Activated CD8-positive, alpha-beta memory T cell treated with anti-CD3 and anti-CD28 coated beads, Interleukin-2, amount 50 U/mL, for 48 hours (primary cell): ENCODE measurements at places on chromosomes 13 and 19.
A peak's percentile ranks its signal among the peaks of the same experiment; 100 is the strongest.

DNA sequence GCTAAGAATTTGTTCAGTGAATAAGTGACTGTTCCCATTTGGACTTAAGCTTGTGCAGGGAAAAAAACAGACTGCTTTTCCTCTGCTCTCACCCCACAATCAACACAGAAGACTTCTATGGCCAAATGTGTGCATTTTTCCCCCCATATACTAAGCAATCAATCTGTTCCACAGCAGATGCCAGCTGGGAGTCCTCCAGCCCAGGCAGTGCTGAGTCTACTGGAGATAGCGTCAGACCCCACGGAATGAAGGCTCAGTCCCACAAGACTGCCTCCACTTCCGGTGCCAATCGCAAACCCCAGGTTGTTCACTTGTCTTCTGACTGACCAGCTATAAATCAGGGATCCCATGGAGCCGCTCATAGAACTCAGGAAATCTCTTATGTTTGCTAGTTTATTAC lies 69.5 kb upstream of the ANKRD10 start:
- no peak for DNase-seq

DNA sequence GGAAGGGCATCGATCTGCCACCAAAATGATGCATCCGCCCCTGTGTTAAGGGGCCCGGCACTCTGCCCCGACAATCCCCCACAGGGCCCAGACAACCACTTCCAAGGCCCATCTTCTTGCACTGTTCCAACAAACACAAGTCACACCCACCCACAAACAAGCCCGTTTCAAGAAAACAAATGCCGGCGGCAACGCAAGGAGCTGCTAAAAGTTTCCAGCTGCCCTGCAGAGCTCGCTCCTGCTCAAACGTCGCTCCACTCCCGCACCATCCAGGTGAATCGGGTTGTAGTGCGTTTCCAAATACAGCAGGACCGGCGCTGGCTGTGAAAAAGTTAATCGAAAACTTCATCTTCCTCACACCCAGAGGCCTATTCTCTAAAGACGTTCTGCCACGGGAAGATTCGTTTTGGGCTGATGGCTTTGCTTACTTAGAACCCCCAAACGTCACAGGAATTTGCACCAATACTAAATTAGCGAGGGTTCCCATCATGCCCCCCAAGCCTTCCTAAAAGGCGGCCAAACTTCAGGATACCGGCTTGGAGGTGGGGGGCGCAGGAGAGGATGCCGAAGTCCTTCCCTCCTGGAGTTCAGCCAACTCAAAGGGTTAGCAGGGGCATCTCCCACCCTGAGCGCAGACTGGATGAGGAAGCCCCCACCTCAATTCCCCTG lies 107.4 kb upstream of the DOCK9 start:
- peak; percentile 58 for DNase-seq

DNA sequence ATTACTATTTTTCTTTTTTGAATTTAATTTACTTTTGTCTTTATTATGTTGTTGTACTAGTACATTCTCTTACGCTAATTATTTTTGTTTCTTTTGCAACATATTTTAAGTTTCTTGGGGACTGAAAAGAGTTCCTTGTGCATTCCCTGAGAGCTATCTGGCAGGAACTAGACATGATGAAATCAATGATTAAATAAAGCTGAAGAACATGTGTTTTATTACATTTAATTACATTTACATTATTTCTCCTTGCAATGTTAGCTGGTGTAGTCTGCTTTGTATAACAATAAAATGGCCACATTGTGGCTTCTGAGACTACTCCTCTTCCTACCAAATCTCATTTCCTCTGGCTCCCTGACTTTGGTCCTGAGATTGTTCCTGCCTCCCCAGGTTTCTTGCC lies 244.9 kb downstream of the NDFIP2 start:
- no peak for DNase-seq

- no peak for DNase-seq
Measured at GRCh38 chr13:111372651-111373425, 52.4 kb downstream of the TEX29 start.

- DNase-seq, result no peak
Measured at GRCh38 chr19:47691090-47691489, 22.1 kb upstream of the EHD2 start.

DNA sequence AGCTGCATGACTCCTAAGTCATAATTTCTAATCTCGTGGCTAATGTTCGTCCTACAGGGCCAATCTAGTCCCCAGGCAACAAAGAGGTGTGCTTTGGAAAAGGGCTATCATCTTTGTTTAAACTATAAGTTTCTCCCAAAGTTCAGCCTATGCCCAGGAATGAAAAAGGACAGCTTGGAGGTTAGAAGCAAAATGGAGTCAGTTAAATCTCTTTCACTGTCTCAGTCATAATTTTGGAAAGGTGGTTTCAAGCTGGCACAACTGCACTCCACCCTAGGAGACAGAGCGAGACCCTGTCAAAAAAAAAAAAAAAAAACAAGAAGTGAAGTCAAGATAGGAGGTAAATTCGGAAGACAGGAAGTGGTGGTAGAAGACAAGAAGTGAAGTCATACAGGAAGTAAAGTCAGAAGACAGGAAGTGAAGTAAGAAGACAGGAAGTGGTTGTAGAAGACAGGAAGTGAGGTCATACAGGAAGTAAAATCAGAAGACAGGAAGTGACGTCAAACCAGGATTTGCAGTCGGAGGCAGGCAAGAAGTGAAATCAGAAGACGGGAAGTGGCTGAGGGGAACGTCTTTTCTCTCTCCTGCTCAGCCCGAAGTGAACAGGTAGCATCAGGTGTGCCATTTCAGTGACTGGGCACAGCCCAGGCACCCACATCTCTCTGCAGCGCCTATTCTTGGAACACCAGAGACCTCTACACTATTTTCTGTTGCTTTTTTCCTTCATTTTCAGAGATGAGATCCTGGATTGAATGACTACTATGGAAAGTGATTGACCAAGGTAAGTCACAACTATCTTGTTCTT lies 32.2 kb downstream of the GP6 start:
- DNase-seq, result peak; percentile 60

GRCh38 chr19:44686896-44687295 lies 12.1 kb upstream of the CEACAM16 start:
- no peak for DNase-seq

DNA sequence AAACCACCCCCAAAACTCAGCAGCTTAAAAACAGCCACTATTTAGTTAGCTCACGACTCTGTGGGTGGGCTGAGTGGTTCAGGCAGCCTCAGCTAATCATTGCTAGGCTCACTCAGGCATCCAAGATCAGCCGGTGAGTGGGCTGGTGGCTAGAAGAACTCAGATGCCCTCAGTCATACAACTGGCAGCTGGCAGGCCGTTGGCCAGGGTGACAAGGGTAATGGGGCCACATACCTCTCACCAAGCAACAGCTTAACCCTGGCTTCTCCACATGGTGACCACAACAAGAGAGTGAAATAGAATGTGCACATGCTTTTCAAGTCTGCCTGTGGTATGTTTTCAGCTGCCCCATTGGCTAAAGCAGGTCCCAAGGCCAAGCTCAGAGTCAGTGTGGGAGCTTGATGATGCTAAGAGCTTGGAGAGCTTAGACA lies 435.4 kb upstream of the TSHZ3 start:
- DNase-seq, result no peak

DNA sequence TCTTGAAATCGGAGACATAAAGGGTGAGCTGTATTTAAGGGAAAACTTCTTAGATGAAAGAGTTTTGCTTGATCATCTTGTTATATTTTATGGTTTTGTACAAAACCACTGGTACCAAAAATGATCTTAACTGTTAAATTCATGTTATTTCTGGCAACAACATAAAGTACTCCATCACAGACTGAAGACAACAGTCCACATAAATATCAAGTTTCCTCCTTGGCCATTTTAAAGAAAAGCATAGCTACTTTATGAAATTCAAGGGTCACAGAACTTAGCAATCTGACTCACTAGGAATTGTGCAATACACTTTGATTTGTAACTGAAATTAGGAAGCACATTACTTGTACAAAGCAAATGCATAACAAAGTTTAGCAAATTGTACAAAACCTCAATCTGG lies 66.3 kb downstream of the TBC1D4 start:
- no peak for DNase-seq

- DNase-seq, result no peak
Measured at GRCh38 chr19:1425102-1425837, 12.9 kb upstream of the RPS15 start.

DNA sequence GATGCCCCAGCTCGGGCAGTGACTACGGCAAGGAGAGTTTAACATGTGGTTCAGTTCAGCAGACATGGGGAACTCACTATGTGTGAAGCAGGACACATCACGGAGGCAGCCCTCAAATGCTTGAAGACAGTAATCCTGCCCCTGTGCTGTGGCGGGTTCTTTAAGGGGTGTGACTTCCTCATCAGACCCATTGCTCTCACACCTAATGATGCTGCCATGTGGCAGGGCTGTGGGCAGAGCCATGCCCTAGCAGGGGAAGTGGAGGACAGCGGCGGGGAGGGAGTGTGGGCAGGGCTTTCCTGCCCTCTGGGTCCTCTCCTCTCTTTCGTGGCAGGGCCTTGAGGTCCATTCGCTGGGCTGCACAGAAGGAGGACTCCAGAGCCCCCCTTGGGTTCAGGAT lies 131.1 kb upstream of the GJB6 start:
- no peak for DNase-seq

GRCh38 chr13:76948149-76948548 lies at the start of gene ACOD1:
TSS of gene ACOD1 (plus strand) at chr13:76948511. CDS start at chr13:76948559, 48 bp downstream.
- DNase-seq, result no peak

- DNase-seq, result no peak
Measured at GRCh38 chr19:40596608-40597328, 4.4 kb upstream of the LTBP4 start.

DNA sequence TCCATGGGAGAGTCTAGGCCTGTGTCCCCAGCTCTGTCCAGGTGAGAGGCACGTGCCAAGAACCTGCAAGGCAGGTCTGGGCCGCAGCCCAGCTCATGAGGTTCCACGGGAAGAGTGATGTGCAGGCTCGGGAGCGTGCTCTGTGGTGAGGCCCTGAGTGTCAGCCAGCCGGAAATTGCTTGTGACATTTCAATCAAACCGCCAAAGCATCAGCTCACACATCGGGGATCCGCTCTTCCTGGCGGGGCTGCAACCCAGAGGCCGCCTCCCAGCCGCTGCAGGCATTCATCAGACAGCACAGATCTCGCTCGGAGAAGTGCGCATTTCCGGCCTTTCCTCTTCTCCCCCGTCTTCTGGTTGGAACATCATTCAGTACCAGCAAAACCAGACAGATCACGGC lies 109.3 kb downstream of the KDM4B start:
- DNase-seq, result no peak

GRCh38 chr19:3062165-3063105 lies at the start of gene TLE5:
TSS of gene TLE5 (minus strand) at chr19:3062495. CDS start at chr19:3062200, 295 bp downstream.
- peak; percentile 79 for DNase-seq

GRCh38 chr13:112820318-112820717 lies 130.5 kb downstream of the ATP11A start:
- DNase-seq, result no peak

DNA sequence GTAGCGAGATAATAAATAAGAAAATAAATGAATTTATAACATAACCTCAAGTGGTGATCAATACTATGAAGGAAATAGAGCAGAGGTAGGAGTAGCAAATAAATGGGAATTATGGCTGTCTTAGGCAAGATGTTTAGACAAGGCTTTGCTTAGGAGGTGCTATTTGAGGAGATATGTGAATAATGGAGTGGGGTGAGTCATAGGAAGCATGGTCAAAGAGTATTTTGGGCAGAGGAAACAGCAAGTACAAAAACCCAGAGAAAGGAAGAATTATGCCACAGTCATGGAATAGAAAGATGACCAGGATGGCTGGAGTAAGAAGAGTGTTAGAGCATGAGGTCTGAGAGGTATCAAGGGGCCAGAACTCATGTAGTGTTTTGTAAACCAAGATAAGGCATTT lies 33.6 kb upstream of the LPAR6 start:
- DNase-seq, result no peak

GRCh38 chr13:57787058-57787791 lies 155.7 kb downstream of the PCDH17 start:
- DNase-seq, result no peak

GRCh38 chr19:310781-311496 lies 19.7 kb upstream of the PLPP2 start:
- DNase-seq, result no peak

- peak; percentile 69 for DNase-seq
Measured at GRCh38 chr19:29260477-29261317, 47.7 kb upstream of the UQCRFS1 start.

DNA sequence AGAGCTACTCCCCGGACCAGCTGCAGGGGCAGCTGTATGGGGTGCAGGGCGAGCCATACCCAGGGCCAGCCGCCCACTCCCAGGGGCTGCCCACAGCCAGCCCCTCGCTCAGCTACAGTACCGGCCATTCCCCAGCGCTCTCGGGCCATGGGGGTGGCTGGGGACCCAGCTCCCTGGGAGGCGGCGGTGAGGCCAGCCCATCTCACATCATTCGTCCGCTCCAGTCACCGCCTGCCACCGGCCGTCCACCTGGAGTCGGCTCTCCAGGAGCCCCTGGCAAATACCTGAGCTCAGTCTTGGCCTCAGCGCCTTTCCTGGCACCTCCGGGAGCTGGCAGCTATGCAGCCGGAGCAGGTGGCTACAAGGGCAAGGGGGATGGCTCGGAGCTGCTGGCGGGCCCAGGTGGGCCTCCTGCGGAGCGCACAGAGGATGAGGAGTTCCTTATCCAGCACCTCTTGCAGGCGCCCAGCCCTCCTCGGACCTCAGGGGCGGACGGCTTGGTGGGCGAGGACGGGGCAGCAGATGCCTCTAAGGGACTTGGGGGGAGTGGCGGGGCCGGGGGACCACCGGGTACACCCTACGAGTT lies 4.9 kb downstream of the PRR12 start:
- no peak for DNase-seq

- DNase-seq, result no peak
Measured at GRCh38 chr19:55319785-55320184, 5.4 kb downstream of the TMEM150B start.

DNA sequence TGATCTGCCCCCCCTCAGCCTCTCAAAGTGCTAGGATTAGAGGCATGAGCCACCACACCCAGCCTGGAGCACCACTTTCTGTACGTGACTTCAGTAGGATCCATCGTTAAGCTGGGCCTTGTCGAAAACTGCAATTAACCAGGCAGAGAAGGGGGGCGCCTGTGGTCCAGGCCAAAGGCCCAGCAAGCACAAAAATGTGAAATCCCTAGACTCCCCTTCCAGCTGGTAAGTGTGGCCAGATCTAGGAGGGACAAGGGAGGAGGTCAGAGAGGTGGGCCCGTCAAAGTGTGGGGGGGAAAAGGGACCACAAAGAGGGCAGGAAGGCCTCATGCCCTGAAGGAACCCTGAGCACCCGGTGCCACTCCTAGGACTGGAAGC lies 13.8 kb downstream of the DDX39A start:
- DNase-seq, result no peak

DNA sequence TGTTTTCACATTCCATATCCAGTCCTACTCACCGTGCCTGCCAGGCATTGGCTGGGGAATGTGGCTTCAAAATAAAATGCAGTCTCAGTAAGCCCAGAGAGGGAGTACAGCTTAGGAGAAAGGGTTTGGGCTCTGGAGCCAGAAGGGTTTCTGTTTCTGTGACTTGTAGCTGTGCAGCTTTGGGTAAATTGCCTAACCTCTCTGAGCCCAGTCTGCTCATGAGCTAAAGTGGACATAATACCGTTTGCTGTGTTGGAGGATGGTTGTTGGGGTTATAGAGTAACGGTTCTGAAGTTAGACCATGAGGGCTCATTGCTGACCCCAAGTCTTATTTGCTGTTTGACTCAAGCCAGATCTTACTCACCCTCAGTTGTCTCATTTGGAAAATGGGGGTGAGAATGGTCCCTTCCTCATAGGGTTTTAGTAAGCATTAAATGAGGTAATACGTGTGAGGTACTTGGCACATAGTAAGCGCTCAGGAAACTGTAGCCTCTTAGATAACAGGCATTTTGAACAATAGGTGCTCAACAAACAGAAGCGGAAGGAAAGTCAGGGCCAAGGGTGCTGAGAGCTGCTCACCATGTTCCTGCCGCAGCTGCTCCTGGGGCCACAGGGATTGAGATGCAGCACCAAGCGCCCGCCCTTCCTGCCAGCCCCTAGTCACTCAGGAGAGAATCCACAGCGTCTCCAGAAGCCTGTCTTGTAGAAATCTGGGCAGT lies 45.5 kb downstream of the C13orf42 start:
- DNase-seq, result no peak
